ENCODE measurements at places on chromosomes 7 and 10. TPM values are rescaled to one million over a fixed set of nuclear protein-coding genes. Genes with fewer than 3 reads are reported as not detected.

DNA sequence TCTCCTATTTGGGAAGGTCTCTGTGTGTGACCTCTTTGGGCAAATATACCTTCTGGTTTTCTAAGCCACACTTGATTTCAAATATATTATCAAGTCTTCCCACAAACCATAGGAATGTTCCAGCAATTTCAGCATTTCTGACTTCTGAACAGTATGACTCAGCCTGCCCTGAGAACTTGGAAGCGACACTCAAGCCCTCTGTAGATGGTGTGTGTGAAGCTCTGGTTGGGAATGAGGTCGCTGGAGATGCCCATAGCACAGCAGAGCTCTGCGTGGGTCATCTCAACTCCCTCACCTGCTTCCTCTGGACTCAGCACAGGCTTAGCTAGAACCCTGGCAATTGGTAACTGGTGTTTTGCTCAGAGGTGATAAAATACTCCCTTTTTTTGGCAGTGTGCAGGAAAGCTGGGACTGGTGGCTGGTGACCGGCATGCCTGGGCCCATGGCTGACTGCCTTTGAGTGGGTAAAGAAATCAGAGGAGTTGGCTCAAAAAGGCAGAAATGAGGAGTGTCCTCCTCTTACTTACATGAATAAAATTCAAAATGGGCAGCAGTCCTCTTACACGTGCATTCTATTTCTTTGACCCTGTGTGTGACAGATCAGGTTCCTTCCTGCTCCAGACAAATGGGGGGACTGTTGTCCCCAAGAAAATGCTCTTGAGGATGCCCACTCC, 87.5 kb upstream of the NRP1 start:
- peak; percentile 91 for DNase-seq

GRCh38 chr7:104231054-104232046, 23.5 kb upstream of the ORC5 start:
- DNase-seq, result no peak

DNA sequence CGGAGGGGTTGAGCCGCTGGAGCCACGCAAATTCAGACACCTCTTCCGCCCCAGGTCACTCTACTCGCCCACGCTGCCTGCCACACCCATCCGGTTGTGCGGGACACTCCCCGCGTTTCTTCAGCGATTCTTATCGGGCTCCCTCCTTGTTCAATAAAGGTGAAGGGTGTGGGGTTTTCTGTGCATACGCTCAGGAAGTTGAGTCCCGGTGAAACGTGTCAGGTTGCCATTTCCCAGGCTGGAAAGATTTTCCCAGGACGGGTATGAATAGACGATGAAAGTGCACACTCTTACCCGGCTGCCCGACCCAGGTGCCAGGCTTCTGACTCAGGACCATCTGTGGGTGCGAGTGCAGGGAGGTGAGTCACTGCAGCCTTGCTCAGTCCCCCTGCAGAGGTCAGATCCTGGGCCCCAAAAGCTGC, 22.0 kb downstream of the KLF6 start:
- peak; percentile 79 for DNase-seq

DNA sequence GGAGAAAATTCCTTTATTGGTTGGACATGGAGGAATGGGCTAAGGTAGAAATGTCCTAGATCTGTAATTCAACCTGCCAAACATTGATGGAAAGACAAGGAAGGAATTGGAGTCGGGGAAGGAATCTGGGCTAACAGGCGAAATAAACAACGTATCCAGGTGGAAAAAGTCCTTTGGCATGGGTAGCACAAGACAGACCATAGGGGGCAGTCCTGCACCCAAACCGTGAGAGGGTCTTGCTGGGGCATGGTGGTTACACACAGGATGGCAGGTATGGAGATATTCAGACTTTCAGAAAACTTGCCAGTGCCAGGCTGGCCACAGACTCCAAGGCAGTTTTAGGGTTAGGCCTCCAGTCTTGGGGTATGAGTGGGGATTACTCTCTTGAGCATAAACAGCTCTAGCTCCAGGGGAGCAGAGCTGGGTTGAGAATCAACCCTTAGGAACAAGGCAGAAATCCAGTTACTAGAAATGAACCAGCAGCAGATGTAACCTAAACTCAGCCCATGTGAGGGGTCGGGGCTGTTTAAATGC, 188.6 kb upstream of the GDF10 start:
- DNase-seq, result no peak

GRCh38 chr7:151207315-151207714, 3.0 kb downstream of the H2BK1 start:
- DNase-seq, result no peak

DNA sequence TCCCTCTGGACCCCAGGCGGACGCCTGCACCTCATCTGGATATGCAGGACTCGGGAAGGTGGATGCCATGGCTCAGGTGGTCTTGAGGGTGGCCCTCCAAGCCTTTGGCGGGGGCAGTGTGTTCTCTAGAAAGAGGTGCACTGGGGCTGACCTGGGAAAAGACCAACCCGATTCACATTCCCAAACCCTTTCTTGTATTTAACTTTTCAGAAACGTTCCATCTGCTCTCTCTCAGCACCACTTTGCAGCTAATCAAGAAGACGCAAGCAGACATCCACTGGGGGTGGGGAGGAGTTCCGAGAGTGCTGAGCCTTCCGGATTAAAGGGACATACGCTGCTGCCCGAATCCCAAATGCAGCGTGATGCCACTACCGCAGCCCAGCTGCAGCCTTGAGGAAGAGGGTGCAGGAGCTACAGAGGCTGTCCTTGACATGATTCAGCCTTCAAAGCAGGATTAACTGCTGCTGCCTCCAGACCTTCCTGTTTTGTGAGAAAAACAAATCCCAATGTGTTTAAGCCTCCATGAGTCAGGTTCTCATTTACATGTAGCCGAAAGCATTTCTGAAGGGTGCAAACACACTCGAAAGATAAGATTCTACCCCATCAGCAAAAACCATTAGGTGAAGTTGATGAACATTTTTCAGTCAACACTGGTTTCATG, 39.9 kb downstream of the RBM17 start:
- DNase-seq, result no peak

DNA sequence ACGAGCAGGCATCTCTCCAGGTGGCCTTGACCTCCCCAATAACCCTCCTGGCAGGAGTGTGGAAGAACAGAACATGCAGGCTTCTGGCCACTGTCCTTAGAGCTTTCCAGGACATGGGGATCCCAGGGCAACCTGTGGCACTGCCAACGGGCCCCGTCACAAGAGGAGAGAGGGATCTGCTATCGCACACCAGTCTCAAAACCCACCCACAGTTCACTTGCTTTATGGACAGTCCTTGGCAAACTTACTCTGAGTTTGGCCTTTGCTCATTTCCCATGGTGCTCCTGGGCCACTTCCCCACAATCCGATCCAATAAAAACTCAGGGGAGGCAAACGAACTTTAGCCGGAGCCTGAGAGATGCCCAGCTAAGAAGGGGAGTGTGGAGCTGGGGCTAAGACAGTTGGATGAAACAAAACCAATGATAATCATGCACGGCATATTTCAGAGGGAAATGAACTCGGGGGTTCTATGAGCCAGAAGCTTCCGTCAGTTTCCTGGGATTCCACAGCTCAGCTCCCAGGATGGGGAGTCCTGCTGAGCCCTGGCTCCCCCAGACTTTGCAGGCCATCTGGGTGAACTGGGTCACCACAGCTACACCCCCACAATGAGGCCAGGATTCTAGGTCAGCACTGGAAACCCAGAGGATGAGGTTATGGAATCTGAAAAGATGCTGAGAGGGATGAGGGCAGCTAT, 158.4 kb downstream of the NEURL1 start:
- DNase-seq, result no peak

DNA sequence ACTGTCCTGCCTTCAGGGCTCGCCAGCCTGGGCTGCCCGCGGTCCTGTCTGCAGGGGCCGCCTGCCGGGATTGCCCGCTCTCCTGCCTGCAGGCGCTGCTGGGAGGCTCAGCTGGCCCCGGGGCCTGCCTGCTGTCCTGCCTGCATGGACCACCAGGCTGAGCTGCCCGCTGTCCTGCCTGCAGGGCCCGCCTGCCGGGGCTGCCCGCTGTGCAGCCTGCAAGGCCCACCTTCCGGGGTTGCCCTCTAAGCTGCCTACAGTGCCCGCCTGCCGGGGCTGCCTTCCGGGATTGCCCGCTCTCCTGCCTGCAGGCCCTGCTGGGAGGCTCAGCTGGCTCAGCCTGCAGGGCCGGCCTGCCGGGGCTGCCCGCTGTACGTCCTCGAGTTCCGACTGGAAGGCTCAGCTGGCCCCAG, 164.4 kb downstream of the GLRX3 start:
- no peak for DNase-seq

GRCh38 chr7:95589031-95589430, 7.3 kb downstream of the PDK4 start:
- DNase-seq, result no peak

DNA sequence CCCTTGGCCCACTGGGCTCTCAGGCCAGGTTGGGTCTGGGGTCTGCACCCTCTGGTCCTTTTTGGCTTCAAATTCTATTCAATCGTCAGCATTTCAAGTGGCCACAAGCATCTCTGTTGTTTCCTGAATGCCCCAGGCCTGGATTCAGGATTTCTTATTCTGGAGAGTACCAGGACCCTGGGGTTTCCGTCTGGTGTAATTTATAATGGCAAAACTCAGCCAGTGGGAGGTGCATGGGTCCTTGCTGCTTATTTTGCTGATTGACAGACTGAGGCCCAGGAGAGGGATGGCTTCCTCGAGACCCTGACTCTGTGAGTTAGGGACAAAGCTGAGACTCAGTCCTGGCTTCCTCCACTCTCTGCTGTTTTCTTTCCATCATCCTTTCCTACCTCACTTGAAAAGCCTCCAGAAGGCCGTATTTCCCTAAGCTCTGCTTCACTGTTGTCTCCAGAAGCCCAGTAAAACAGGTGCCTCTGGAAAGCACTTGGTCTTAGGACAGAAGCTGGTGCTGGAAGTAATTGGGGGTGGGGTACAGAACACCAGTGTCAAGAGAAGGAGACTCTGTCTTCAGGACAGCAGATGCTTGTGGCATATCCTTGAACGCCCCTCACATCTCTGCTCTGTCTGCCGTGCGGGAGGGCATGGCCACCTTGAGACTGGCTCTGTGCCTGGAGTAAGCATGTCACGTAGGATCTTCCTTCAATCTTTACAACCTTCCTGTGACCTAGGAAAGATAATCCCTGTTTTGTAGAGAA, 39.4 kb upstream of the SH2D4B start:
- DNase-seq, result no peak

DNA sequence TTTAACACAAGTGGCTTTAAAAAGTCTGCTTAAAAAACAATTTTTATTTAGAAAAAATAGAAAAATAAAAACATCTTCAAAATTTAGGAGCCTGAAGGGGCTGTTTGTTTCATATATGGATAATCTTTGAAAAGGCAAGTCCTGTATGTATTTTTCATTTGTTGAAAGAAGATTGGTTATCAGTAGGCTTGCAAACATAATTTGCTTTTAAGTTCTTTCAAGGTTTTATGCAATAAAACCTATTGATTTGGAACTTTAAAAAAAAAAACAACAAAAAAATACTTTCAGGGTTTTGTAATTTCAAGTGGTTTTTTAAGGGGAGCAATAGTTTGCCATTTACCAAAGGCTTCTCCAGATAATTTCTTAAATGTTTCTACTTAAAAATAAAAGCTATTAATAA, 35.6 kb downstream of the MPLKIP start:
- no peak for DNase-seq

GRCh38 chr10:131876508-131876907, 24.3 kb upstream of the PPP2R2D start:
- DNase-seq, result no peak

GRCh38 chr7:21550821-21551531, 8.1 kb downstream of the DNAH11 start:
- DNase-seq, result no peak

- DNase-seq, result no peak
These were observed 133.9 kb downstream of the ANLN start for GRCh38 chr7:36523371-36524101.

DNA sequence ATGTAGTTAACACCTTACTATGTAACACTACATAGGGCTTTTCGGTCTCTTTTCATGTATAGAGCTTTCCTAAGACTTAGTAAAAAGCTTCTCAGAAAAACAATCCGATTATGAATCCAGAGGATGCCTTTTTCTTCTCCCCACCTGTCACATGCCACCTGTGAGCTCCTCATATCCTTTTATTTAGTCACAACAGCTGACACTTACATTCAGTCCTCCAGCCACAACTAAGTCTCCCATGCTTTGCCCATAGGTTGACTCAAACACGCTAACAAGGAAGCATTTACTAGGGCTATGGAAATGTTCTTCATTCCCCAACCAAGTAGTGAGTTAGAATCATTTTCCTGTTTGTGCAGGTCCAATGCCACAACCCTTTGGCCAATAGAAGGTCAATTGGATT, 7.9 kb downstream of the ENO4 start:
- no peak for DNase-seq

GRCh38 chr10:31694126-31694685, 234.4 kb downstream of the ARHGAP12 start:
- no peak for DNase-seq

GRCh38 chr10:61751599-61751998, 88.9 kb downstream of the CABCOCO1 start:
- DNase-seq, result no peak

DNA sequence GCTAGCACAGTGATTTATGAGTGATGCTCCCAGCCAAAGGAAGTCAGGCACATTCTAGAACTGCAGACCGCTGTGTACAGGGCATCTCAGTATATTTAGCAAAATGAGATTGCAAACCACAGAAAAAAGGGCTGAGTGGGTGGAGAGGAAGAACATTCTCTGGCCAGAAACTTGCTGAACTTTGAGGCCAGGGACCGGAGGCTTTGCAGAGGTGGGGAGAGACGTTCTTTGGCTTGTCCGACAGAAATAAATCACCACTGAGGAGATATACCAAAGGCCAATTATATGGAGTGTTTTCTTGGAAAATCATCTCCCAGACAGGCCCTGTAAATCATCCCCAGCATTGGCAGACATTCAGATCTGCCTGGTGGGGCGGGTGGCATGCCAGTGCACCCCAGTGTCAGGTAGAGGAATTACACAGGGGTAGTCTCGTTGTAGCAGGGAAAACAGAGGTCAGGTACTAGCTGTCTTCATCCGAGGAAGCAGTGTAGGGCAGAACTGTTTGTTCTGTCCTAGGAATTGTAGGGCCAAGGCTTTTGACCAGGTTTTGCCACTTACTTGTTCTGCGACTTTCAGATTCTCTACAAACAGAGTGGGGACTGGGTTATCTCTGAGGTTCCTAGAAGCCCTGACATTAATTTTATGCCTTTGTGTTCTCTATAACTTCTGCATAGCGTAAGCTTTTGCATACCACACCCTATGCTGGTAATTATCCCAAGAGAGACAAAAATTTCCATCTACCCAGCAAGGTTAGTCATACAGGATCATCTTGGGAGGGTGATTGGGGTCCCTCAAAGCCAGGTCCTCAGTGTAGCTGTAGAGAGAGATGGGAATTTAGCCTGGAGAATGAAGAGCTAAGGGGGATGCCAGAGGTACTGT, 655.6 kb downstream of the LRMDA start:
- no peak for DNase-seq

- DNase-seq, result no peak
These were observed 31.4 kb upstream of the ZNF862 start for GRCh38 chr7:149806726-149807125.

Gene PARP12
- 35.4 TPM for total RNA-seq

Gene PVRIG
- total RNA-seq, result not detected

Gene ZNF746
- total RNA-seq, result 22.1 TPM

Gene TMEM176A
- not detected for total RNA-seq

Gene FAM241B
- 4.2 TPM for total RNA-seq

Gene C7orf57
- total RNA-seq, result not detected

Gene LRRN3
- total RNA-seq, result not detected

Gene CNPY1
- not detected for total RNA-seq
